ENCODE measurements at places on chromosomes 2 and 18.

GRCh38 chr2:124162256-124162655, 137.2 kb downstream of the CNTNAP5 start:
- DNase-seq: no peak

DNA sequence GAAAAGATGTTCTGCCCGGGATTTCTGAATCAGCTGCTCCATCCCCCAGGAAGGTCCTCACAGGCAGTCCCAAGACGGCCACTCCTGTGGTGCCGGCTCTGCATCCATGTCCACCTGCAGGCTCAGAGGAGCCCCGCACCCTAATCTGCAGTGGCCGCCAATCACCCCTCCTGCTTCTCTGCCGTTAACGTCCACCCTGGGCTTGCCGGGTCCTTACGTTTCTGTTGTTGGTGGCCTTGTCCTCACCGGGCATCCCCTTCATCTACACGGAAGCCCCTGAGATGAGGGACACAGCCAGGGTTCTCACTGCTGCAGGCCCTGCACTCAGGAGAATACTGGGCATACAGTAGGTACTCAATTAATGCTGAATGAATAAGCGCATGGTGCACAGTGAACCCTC, 131.5 kb upstream of the SNTG2 start:
- no peak for DNase-seq

DNA sequence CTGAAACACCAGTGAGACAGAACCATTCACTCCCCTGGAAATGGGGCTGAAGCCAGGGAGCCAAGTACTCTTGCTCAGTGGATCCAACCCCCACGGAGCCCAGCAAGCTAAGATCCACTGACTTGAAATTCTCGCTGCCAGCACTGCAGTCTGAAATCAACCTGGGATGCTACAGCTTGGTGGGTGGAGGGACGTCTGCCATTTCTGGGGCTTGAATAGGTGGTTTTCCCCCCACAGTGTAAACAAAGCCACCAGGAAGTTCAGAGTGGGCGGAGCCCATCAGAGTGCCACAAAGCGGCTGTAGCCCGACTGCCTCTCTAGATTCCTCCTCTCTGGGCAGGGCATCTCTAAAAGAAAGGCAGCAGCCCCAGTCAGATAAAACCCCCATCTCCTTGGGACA, 292.8 kb downstream of the LNPK start:
- no peak for DNase-seq

GRCh38 chr2:143909577-143910353, 610.2 kb downstream of the ZEB2 start:
- no peak for DNase-seq

DNA sequence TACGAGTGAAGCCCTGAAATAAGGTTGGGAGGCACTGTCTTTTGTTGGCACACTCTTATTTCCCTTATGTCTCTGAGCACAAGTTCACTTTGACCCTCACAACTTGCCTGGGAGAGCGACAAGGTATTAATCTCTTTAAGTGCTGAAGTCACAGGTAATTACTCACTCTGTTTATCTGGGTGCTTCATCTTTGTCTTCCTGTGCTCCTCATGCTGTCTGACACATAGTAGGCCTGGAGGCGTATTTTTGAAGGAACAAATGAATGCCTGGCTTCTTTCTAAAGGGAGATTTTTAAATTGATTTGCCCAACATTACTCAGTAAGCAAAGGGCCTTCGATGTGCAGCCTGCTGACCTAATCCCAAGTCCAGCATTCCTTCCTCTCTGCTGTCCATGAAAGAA, 507.1 kb upstream of the TNP1 start:
- no peak for DNase-seq

DNA sequence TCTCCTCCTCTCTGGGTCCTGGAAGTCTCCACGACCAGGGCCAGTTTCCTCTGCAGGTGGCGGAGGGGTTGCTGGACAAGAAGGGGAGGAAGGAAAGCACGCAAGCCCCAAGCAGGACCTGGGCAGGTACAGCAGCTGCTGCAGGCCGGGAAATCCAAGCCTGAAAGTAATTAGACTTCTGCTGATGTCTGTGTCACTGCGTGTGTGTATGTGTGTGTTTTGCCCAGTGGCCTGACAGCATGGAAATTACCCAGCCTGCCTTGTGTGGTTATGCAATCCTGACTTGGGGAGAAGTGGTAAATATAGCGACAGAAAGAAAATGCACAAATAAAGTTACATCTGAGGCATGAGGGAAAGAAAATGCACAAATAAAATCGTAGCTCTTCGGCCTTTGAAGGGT, 121.8 kb upstream of the ZBTB14 start:
- no peak for DNase-seq

DNA sequence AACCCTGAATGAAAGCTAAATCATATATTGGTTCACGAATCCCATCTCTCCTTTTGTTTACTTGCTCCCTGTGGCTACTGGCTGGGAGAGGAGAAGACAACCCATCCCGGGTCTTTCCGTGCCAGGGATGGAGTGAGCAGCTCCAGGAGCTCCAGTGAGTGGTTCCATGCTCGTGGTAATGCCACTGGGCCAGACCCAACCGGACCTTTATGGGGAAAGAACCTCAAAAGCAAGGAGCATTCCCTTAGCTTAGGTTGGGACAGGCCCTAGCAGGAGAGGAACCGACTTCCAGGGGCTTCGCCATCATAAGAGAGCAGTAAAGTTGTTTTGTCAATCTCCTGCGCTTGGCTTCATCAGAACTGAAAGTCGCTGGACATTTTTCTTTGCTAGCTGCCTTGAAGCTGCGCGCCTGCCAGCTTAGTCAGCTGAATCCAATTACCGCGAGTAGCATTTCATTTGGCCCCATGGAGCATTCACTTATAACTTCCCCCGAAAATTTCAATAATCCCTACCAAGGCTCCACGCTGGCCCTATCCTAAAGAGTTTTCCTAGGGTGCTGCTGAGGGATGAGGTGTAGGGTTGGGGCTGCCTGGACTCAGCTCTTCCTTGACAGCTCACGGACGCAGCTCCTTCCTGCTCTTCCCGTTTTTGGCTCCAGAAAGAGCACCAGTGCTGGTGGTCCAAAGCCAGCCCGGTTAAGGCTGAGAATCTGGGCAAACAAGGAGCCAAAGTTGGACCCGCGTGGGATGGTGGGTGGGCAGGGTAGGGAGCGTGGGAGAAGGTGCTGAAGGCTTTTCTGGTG, 4.9 kb downstream of the HOXD3 start:
- no peak for DNase-seq

GRCh38 chr2:209094221-209094620, 329.6 kb upstream of the MAP2 start:
- no peak for DNase-seq

DNA sequence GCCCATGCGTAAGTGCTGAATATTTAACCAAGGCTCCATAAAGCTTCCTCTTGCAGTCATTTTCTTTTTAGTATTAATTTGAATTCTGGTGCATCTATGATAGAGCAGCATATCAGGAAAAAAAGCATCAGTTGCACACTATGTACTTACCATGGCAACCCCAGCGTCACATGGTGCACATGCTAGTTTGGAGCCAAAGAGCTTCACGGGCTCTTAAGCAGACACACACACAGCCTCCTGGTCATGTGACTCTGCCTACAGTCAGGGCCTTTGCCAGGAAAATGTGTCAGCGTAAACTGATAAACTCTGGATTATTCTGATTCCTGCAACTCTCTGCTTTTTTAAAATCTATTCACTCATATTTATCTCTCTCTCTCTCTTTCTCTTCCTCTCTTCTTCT, 30.2 kb downstream of the NYAP2 start:
- no peak for DNase-seq

DNA sequence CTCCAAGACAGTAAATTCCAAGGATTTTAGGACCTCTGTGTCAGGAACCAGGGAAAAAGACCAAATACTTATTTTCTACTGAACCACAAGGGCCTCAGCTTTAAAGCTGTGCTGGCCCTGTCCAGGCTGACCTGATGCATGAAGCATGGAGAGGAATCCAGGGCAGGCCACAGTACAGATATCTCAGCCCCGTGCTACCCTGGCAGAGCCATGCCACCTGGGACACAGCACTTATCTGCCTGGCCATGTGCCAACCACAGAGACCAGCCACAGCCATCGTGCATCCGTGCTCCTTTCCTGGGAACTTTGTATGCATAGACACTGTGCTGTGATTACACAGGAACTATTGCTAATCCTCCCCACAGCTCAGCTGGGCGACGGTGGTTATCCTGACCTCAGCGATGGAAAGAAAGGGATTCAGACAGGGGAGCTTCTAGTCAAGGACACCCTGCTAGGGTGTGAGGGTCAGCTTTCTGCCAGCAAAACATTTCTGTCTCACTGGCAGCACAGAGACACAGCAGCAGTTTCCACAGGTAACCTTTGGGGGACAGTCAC, 687.4 kb upstream of the ID2 start:
- no peak for DNase-seq

- no peak for DNase-seq
These were observed 23.4 kb upstream of the TMEM37 start for GRCh38 chr2:119408221-119408619.

DNA sequence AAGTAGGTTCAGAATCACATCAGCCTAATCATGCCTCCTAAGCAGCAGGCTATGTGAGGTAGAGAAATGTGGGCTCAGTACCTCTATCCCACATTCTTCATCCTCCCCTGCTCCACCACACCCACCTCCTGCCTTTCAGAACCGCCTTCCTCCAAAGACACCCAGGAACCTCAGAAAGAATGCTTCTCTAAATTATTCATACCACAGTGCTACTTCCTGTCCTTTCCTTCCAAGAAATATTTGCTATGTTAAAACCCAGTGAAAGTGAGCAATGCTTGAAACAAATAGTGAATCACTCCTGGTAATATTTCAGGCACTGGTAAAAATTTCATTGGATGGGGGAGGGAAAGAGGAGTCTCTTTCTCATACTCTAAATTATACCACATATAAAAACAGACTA, 24.0 kb upstream of the CREB1 start:
- DNase-seq: no peak

DNA sequence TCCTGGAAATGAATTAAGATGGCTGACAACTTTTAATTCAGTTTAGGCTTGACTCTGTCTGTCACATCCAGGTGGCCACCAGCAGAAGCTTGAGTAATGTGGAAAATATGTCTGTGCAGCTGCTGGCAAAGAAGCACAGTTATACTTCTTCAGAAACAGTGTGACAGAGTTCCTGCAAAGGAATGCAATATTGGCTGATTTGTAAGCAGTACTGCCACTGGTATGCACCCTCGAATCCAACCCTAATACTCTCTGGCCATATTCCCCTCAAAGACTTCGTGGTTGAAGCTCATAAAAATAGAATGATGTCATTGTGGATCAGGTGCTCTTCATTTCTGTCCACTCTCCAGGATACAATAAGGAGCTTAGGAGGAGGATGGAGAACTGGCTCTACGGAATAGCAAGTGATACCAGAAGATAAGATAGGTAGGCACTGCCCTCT, 86.2 kb downstream of the METTL8 start:
- DNase-seq: no peak

DNA sequence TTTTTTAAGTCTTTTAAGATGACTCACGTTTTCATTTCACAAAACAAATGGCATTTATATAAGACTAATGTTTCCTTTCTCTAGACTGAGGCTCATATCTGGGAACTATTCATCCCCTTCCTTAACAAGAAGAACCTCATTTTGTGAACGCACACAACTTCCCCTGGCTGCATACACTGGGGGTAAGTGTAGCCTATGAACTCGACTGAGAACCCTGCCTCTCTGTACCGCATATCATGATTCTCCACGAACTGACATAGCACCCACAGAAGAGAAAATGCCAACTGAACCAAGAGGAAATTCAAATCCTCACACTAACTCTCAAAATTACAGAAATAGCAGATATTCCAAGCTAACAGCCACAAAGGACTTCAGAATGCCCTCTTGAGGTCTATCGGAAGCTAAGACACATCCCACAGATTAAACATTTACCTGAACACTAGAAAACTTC, 236.7 kb downstream of the TCF4 start:
- no peak for DNase-seq

DNA sequence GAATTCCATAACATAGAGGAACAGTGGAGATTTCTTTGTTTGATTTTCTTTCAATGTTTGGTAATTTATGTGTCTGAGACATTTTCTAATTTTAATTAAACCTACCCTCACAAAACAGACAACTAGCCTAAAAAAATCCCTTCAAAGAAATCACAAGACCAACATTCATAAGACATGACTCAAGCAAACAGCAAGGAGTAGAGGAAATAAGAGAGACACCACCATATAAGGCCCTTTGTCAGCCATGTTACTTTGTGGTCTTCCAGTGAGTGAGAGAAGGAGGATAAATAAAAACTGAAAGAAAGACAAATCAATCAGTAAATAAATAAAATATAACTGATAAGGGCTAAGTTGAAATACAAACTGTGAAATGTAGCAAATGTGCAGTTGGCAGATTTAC, 830.8 kb upstream of the SLC39A10 start:
- DNase-seq: no peak

DNA sequence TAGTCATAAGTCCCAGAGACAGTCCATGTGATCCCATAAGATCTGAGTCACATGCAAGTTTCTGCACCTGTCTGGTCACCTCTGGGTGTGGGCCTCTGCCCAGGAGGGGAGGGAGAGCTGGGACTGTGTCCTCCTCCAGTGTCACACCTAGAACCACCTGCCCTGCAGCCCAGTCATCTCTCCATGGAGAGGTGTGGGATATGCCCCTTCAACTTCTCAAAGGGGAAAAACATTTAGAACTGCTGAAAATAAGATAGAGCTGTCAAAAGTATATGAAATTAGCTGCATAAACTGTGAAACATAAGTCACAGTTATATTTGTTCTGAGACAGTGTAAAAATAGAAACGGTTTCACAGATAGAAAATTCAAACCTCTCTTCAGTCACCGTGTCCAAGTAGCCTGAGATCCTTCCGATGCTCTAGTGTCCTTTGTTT, 55.4 kb downstream of the NGEF start:
- DNase-seq: no peak

- no peak for DNase-seq
These were observed 672.2 kb upstream of the ACVR2A start for GRCh38 chr2:147172493-147173188.

DNA sequence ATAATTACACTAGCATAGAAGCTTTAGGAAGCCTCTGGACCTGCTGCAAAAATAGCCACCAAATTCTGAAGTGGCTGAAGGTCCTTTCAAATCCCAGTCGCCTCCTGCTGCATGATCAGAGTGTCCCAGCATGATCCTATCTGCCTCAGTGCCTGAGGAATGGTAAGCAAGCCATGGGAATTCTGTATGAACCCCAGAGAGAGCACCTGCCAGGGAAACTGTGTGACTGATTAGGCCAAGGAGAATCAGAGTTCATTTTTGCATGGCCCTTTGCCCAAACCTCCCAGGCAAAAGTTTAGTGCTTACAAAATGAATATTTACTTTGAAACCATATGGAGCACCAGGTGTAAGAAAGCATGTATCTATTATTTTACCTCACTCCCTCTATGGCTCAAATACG, 221.4 kb downstream of the ARL4C start:
- DNase-seq: no peak

GRCh38 chr2:239938651-239939486, 86.3 kb downstream of the NDUFA10 start:
- no peak for DNase-seq

- DNase-seq: no peak
These were observed 158.6 kb upstream of the DLX2 start for GRCh38 chr2:172261292-172261691.

GRCh38 chr2:231280846-231281245, 82.4 kb downstream of the ARMC9 start:
- DNase-seq: no peak
